ENCODE measurements at places on chromosomes 3 and 15.

- DNase-seq: no peak
These were observed 21.6 kb downstream of the RYK start for GRCh38 chr3:134229038-134229437.

GRCh38 chr3:43997316-43997715 lies 244.4 kb upstream of the TOPAZ1 start:
- DNase-seq: no peak

DNA sequence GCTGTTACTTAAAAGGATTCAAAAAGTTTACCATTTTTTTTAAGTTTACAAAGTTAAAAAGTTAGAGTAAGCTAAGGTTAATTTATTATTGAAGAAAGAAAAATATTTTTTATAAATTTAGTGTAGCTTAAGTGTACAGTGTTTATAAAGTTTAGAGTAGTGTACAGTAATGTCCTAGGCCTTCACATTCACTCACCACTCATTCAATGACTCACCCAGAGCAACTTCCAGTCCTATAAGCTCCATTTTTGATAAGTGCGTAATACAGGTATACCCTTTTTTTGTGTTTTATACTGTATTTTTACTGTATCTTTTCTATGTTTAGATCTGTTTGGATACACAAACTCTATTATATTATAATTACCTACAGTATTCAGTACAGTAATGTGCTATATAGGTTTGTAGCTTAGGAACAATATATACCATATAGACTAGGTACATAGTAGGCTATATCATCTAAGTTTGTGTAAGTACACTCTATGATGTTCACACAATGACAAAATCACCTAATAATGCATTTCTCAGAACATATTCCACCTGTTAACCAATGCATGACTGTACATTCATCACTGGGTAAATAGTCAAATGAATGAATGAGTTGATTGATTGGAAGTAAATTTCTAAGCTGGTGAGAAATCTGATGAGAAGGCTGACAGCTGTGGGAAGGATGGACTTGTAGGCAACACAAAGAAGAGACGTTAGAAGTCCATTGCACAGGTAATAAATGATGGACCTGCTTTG lies 95.2 kb upstream of the CDIN1 start:
- no peak for DNase-seq

- no peak for DNase-seq
These were observed 61.0 kb downstream of the TLE3 start for GRCh38 chr15:70036585-70037291.

- no peak for DNase-seq
These were observed 47.5 kb upstream of the IDH2 start for GRCh38 chr15:90149609-90150340.

- no peak for DNase-seq
These were observed 241.9 kb downstream of the MEIS2 start for GRCh38 chr15:36858423-36858822.

GRCh38 chr15:47829667-47830066 lies 112.4 kb downstream of the SEMA6D start:
- DNase-seq: no peak

GRCh38 chr3:185646382-185647133 lies 60.5 kb downstream of the SENP2 start:
- DNase-seq: no peak

DNA sequence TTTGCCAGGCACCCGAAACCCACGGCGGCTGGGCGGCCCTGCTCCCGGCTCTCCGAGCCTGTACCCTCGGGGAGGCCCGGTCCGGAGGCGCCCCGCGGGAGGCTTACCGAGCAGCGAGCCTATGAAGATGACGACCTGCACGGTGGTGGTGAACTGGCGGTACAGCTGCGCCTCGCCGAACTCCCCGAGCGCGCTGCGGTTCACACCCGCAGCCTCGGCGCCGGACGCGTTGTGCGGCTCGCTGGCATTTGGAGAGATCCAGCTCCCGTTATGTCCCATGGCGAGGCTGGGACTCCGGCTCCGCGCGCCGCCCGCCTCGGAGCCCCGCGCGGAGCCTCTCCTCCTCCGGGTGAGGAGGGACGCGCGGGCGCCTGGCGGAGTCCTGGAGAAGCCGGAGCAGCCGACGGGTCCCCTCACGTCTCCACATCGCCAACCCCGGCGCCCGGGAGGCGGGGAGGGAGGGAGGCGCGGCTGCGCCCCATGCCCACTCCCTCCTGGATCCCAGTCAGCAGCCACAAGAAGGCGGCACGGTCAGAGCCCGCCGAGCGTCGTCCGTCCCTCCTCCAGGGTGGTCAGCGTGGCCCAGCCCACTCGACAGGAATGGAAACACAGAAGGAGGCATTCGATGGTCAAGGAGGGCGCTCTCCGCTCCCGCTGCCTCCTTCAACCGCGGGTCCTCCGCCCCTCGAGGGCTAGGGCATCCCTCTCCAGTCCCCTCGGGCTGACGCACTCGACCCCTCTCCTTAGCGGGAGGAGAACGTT lies at the start of gene GPR176:
GPR176 (minus strand) TSS at position 519 of the 762 bp plus-strand sequence; CDS start at position 279, 240 bp downstream.
- peak; percentile 87 for DNase-seq

- DNase-seq: peak; percentile 80
These were observed 6.2 kb upstream of the SSUH2 start for GRCh38 chr3:8650583-8651416.

- no peak for DNase-seq
These were observed 24.4 kb downstream of the TMEM45A start for GRCh38 chr3:100516838-100517237.

- DNase-seq: no peak
These were observed 74.4 kb upstream of the CTDSPL start for GRCh38 chr3:37787153-37787867.
